SK-N-SH treated with all-trans-retinoic acid at 6 μM for 48 hours (cell line): ENCODE measurements at places on chromosomes 3 and 15.

GRCh38 chr3:184345317-184346144 lies 8.1 kb downstream of the FAM131A start:
- peak; percentile 80 for ATAC-seq

- ATAC-seq: no peak
Observed at GRCh38 chr15:91912336-91912735, 58.8 kb downstream of the SLCO3A1 start.

GRCh38 chr3:141454906-141455602 lies 31.8 kb upstream of the RASA2 start:
- peak; percentile 82 for ATAC-seq

- ATAC-seq: peak; percentile 98
Observed at GRCh38 chr15:38758043-38758442, 193.4 kb upstream of the RASGRP1 start.

DNA sequence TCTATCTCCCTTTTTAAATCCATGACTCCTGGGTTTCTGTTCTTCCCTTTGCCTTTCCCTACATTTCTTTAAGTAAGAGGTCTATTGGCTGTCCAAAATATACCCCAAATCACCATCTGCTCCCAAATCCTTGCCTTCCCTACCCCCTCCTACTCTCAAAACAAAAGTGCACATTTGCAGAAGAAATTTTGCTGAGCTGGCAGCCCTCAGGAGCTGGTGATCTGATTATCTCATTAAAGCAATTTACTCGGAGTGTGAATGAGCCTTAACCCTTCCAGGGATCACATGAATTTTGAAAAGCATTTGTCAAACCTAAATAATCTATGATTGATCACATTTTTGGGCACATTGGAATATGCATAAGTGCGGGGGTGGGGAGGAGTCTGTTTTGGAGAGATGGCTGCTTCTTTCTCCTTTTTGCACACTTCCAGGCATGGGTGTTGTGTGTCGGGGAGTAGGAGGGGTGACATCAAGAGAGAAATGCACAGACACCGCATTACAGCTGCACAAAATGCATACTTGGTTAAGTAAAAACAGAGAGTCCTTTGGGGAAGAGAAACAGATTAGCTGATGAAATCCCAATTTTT lies 892.6 kb downstream of the TUSC7 start:
- no peak for ATAC-seq

GRCh38 chr3:62965311-62965710 lies 90.1 kb upstream of the CADPS start:
- ATAC-seq: peak; percentile 64

DNA sequence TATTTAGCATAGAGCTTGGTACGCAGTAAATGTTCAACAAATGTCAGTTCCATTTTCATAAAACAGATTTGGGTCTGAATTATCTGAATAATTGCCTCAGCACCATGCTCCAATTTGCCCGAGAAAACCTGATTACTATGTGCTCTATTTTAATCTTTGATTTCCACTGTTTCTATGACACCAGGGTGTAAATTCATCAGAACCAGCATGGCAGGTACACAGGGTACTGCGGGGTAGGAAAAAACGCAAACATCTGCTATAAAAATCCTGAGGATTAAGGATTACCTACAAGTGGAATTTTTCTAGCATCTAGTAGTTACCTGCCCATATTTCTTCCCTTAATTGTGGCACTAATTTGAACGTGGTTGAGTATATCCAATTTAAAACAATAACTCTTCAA lies 70.3 kb downstream of the RAD18 start:
- no peak for ATAC-seq

DNA sequence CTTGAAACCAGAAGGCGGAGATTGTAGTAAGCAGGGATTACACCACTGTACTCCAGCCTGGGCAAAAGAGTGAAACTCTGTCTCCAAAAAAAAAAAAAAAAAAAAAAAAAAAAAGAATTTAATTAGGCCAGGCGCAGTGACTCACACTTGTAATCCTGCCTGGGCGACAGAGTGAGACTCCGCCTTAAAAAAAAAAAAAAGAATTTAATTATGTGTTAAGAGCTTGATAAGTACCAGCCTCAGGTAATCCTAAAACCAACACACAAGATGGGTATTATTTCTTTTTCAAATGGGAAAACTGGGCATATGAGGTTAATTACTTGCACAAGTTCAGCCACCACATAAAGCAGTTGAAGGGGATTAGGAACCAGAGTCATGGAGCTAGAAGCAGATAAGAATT lies 49.0 kb downstream of the PBRM1 start:
- peak; percentile 61 for ATAC-seq

DNA sequence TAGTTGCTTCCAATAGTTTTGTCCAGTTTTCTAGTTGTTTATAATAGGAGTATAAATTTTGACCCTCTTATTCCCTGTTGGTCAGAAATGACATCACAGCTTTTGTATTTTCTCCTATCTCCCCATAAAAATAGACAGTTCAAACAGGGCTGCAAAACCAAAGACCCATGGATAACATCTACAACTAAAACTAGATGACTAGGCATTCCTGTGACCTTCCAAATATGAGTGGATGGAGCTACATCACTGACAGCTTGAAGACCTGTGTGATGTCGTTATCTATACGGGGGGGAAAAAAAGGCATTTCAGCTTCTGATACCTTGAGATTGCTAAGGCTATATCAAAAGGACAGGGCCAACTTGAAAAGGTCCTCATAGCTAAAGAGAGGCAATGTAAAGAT lies 84.6 kb downstream of the REC114 start:
- ATAC-seq: no peak

GRCh38 chr3:194404365-194405140 lies 5.5 kb upstream of the GP5 start:
- ATAC-seq: peak; percentile 58; the same call in 2 of the 3 replicates

GRCh38 chr3:187044867-187045552 lies 94.3 kb downstream of the RPL39L start:
- no peak; the same call in 2 of the 3 replicates for ATAC-seq

DNA sequence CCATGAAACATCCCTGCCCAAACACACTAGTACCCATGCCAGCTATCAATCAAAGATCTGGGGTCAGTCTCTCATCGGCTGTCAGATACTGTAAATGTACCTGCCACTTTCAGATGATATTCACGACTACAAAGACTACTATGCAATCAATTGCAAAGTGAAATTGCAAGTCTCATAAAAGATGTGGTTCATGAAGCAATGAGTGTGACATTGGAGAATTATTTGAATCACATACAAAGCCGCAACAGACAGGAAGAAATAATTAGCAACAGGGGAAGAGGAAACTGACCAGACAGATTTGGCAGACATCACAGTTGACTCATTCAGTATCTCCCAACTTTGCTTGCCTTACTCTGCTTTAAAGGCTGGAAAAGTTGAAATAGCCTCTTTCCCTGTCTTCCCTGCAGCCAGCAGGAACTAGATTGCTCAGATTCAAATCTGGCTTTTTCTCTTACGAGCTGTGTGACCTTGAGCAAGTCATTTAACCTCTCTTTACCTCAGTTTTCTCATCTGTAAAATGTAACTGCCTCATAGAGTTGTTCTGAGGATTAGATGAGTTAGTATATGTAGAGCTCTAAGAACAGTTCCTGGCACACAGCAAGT lies 95.7 kb upstream of the C3orf80 start:
- peak; percentile 90 for ATAC-seq

GRCh38 chr3:13332158-13332557 lies 88.0 kb downstream of the NUP210 start:
- no peak for ATAC-seq
